Lower leg skin (tissue), 4 donors: ENCODE measurements at places on chromosomes 7 and 10. TPM values are rescaled to one million over a fixed set of nuclear protein-coding genes. Genes with fewer than 3 reads are reported as not detected.

- DNase-seq: no peak
Measured at GRCh38 chr10:103238506-103239252, 7.0 kb upstream of the RPEL1 start.

- no peak for DNase-seq
Measured at GRCh38 chr10:30398193-30398592, 35.8 kb upstream of the MAP3K8 start.

- DNase-seq: peak; percentile 62
Measured at GRCh38 chr10:26550774-26551526, 112.8 kb downstream of the APBB1IP start.

KMT2C gene
- total RNA-seq: 79.3 TPM

GRCh38 chr10:23326544-23327307 lies 17.9 kb downstream of the C10orf67 start:
- no peak for DNase-seq

DNA sequence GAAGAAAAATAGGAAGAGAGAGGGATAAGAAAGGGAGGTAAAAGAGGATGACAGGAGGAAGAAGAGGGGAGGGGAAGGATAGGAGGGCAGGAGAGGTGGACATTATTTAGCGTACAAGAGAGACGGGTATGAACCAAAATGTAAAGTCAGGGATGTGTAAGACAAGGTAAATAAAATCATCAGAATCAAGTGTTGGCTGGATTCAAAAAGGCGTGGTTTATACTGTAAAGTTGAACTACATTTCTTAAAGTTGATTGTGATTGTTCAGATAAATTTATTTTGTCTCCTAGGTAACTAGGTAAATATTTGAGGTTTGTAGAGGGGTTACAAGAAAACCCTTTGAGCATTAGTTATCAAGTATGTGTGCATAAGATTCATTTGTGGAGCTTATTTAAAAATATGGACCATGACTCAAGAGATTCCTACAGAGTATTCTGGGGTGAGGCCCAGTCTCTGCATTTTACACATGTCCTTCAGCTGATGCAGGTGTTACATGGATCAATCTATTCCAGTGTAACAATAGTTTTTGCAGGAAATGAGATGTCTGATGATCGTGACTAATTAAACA lies 512.1 kb upstream of the MBL2 start:
- DNase-seq: no peak
